ENCODE measurements at places on chromosomes 12 and 14.

GRCh38 chr12:46659032-46659650, 166.7 kb downstream of the SLC38A4 start:
- DNase-seq, result no peak

- DNase-seq, result no peak
These were observed 71.9 kb upstream of the GNPNAT1 start for GRCh38 chr14:52863334-52863700.

DNA sequence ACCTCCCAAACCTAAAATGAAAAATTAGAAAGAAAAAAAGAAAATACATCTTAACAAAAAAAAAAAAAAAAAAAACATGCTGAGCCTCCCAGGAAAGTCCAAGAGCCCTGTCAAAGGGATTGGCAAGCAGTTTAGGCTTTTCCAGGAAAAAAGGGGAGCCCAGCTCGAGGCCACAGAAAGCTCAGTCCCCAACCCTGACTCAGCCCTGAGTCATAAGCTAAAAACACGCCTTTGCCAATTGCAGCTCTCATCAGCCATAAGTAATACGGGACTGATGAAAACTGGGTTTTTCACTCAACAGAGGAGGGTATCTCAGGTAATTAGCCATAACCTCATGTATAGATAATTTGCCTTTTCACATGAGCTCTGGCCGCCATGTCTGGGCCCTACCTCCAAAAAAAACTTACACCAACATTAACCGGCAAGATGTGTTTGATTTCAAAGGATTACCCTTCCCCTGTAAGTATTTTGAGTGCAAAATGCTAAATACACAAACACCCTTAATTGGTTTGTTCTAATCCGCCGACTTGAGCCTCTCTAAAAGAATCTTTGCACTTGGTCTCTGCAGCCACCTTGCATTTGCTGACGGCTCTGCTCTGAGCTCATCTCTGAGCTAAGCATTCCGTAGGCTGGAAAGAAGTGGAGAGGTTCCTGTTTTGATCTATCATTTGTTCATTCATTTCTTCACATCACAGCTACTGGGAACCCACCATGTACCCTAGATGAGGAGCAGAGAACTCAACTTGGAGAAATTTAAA, 319.2 kb downstream of the BCL11B start:
- no peak for DNase-seq

- no peak for DNase-seq
These were observed 364.7 kb downstream of the APAF1 start for GRCh38 chr12:99009654-99010296.

- DNase-seq, result no peak
These were observed 57.7 kb downstream of the HMGA2 start for GRCh38 chr12:65881965-65882413.

DNA sequence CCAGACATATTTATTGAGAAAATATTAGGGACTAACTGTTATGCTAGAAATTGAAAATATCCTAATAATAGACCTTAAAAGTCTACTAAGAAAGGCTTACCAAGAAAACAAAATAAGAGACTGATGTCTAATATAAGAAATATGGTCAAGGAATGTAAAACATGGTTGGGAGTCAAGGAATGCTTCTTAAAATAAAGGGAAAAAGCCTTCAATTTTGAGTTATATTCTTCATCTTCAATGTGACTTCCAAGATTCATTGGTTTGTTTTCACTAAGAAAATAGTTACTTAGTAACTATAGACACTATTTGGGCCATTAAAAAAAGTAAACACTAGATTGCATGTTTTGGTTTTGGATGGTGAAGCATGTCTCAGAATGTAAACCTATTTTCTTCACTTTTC, 88.1 kb upstream of the ETV6 start:
- no peak for DNase-seq

DNA sequence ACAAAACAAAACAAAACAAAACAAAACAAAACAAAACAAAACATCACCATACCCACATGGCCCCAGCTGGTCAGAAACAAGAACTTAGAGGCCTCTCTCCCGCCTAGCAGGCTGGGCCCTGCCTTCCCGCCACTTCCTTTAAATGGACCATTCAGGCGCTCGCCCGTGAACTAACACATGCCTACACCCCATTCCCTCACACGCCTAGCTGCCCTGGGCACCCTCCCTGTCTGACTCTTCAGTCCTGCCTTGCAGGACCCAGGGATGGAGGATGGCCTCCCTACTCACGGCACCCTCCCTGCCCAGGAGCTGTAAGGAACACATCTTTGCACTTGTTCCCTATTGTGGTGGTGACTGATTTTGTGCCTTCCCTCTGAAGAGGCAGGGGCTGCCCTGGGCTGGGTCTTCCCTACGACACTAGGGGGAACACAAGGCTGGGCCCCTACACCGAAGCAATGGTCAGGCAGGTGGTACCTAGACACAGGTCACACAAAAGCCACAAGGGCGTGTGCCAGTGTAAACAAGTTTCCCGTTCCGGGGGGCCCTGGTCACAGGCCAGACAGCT, 21.5 kb downstream of the P2RX2 start:
- DNase-seq, result no peak

GRCh38 chr14:67853715-67854114, 34.1 kb downstream of the RAD51B start:
- no peak for DNase-seq

DNA sequence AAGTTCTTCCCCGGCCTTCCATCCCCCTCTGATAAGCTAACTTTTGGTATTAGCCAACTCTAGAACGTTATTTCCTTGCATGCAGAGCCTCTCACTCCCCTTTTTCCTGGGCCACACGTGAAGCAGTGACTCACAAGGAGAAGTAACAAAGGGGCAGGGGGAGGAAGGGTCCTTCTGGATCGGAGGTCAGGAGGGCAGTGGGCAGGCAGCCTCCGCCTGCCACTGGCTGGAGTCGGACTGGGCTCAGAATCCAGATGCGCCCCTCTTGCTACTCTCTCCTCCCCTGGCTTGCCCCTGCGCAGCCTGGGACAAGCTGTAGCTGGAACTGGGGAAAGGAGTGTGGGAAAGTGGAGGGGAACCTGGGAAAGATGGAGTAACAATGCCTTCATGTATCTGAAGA, 55.0 kb downstream of the TPCN1 start:
- DNase-seq, result no peak

- no peak for DNase-seq
These were observed 9.8 kb upstream of the SIX1 start for GRCh38 chr14:60658909-60659585.

DNA sequence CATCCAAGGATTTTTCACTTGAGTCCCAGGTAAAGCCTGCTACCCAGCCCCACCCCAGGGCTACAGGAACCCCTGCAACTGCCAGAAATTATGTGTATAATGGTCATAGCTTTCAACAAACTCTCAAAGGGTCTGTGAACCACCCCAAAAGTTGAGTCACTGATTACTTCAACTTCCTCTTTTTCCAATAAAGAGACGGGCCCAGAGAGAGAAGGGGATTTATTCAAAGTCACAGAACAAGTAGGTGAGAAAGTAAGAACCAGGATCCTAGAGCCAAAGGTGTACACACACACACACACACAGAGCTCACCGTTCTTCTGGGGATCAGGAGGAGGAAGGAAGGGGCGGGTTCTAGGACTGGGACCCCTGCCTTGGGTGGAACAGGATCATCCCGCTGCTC, 4.8 kb upstream of the ITPK1 start:
- no peak for DNase-seq

DNA sequence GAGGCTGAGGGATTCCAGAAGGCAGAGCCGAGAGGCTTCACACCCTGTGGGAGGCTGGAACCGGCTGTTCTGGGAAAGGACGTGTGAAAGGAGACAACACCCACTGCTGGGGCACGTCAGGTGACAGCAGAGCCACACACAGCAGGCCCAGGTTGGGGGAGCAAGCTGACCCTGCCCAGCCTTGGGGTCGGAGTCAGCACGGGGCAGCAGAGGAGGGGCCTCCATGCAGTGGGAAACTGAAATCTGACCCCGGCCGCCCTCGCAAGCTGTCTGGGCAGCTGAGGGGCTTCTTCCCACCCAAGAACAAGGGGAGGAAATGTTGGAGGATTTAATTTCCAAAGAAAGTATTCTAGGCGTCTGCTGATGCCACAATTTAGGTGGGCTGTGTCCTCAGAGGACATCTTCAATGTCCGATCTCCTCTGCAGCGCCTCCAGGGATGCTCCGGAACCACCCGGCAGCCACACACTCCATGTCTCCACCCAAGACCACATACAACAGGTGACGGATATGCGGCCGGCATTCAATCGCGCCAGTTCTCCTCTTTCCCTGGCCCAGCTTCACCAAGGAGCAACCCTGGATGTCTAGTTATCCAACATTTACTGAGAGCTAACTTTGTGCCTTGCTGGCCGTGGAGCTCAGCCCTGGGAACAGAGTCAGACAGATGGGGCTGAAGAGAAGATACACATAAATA, 30.7 kb downstream of the SNRNP35 start:
- DNase-seq, result no peak

- no peak for DNase-seq
These were observed 411.4 kb upstream of the SOX5 start for GRCh38 chr12:24360907-24361306.
